ENCODE measurements at places on chromosomes 6 and 20.

DNA sequence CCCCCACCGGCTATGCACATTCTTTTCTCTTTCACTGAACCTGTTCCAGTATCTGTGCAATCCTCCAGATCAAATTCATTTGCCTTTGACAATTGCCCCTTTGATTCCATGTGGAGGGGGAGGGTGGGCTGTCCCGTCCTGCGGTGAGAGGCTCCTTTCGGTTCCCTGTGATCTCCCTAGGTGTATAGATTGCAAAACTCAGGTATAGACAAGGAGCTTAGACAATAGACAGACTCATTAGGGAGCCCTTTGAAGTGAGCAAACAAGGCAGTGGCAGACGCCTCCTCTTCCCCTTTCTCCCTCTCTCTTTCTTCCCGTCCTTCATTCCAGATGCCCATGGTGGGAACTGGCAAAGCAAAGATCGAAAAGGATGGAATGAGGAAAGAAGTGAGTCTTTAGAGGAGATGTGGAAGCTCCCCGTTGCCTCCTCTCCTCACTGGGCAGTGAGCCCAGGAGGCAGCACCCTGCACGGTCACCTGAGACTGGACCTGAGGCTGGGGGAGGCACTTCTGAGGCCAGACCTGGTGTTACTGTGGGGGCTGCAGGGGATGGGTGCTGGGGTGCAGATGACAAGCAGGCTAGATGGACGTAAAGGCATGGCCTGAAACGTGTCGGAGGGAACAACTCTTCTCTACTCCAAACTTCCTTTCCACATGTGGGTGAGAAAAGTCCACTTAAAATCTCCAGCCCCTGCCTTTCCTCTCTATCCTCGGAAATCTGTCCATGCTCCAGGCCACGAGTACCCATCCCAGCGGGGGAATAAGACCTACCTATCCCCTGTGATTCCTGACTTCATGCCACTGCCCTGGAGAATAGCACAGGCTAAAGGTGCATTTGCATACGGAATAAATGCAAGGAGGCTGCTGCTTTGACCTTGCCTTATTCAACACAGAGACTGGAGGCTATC, 256.6 kb upstream of the FOXQ1 start:
- no peak for DNase-seq

DNA sequence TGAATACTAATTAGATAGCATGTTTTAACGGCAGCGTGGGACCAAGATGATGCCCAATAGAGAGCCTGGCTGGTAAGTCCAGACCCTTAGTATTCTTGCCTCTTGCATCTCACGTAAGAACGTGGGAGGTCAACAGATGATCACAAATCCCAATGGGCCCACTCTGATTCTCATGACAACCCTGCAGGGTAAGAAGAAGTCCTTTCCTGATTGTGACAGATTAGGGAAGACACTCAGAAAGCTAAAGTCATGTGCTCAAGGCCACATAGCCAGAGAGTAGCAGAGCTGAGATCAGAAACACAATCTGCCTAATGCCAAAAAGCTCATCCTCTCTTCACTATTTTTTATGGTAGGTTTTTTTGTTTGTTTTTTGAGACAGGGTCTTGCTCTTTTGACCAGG, 103.8 kb downstream of the RALGAPA2 start:
- DNase-seq: no peak

- no peak for DNase-seq
Measured at GRCh38 chr6:149586149-149586548, 20.0 kb downstream of the GINM1 start.

DNA sequence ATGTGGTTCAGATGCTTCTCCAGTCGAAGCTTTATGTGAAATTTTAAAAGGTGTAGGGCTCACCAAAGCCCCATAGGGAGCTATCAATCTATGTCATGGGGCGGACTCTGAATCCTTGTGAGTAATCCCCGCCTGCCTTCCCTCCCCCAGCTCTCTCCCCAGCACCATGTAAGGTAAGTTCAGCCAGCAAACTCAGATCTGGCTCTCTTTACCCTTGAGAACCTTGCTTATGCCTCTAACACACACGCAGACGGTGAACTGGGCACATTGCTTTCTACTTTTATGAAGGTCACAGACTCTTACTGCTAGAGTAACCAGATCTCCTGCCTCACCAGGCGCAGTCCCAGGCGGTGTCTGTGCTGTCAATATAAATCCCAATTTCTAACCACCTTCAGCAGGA, 82.6 kb upstream of the CNKSR3 start:
- no peak for DNase-seq

DNA sequence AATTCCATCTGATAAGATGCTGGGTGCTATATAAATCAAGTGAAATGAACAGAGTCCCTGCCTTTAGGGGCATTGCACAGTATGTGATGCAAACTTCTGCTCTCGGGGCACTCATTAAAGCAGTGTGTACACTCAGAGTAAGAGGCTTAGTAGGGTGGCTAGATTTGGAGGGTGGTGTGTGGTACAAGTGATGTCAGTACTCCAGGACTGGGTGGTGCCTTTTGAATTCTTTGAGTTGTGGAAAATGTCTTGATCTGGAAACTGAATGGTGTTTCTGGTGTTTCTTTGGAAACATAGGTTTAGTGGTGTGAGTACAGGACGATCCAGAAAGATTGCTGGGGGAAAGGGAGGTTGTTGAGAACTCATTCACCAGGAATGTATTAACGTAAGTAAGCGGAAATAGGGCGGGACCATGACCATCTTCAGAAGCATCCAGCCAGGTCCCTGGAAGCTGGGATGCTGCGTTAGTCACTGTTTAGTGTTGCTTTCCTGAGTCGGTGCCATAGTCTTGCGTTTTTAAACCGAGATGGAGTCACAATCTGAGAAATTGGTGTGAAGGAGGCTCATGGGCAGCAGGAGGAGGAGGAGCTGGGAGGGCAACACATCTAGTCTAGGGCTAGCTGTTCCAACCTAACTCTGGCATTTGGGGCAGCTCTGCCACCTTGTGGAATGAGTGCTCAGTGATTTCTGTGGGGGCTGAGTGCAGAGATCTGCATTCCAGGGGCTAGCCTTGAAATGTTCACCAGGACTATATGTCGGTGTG, 70.3 kb downstream of the SCAND1 start:
- DNase-seq: peak; percentile 100

- no peak for DNase-seq
Measured at GRCh38 chr20:45378191-45378590, at the start of gene TP53TG5. TP53TG5 (minus strand) TSS chr20:45378325; CDS start chr20:45378236, 89 bp downstream.

- DNase-seq: no peak
Measured at GRCh38 chr6:112574190-112574589, 227.1 kb downstream of the RFPL4B start.

GRCh38 chr6:115717062-115717461, 343.6 kb downstream of the FRK start:
- DNase-seq: no peak

DNA sequence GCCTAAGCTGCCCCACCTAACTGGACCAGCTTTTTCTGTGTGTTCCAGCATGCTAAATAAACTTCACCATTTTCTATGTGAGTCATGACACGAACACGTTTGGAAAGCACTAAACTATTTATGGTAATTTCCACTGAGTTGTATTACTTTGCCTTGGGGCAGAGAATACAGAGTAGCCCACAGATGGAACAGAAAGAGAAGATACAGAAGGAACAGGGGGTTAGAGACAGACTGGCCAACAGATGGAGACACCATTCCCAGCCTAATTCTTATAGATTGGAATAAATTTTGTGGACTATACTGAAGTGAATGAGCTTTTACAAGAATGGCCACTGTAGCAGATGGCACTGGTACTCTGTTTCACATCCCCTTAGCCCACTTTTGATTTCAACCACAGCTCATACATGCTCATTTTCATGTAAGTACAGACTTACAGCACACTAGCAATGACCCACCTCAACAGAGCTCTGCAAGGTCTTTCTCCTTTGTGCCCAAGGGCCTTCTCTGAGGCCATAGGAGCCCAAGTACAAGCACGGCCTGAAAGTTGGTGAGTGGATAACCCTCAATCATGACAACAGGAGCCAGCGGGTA, 13.1 kb upstream of the NT5DC1 start:
- peak; percentile 26 for DNase-seq

- no peak for DNase-seq
Measured at GRCh38 chr6:6711832-6712448, 123.4 kb downstream of the LY86 start.

GRCh38 chr6:157430834-157431233, 49.8 kb downstream of the ZDHHC14 start:
- DNase-seq: no peak

DNA sequence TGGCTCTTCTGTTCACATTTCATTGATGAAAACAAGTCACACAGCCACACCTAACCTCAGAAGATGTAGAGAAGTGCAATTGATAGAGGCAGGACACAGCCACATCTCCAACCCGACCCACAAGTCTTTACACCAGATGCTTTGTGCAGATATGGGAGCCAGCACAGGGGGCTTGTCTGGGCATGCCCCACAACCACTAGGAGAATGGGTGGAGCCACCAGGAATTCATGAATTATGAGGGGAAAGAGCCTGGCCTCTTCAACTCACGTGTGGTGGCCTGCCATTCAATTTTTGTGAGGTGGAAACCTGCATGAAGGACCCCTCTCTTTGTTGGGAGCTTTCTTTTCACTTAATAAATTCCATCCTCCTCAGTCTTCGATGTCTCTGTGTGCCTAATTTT, 79.1 kb downstream of the OGFRL1 start:
- DNase-seq: no peak

- DNase-seq: no peak
Measured at GRCh38 chr20:34037121-34037520, 43.4 kb downstream of the RALY start.

- no peak for DNase-seq
Measured at GRCh38 chr6:106637717-106638341, 8.5 kb downstream of the QRSL1 start.

- DNase-seq: no peak
Measured at GRCh38 chr20:42706759-42707158, 482.9 kb downstream of the PTPRT start.

Data from fibroblast of mammary gland (primary cell).